ENCODE measurements at places on chromosomes 6 and 20.

DNA sequence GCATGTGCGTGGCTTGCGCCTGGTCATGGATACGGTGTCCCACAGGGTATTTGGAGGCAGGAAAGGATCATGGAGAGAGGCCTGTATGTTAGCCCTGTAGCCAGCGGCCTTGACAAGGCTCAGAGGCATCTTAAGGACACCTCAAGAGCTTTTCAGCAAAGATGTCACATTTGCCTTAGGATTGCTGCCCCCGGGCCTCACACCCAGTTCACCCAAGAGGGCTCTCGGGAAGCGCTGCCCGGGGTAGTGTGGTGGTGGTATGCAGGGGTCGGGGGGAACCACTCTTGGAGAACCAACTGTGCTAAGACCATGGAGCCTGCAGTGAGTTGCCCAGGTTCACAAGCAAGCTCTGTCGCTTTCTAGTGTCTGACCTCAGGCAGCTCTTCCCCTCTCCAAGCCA lies 36.9 kb upstream of the VSTM2L start:
- H3K27ac ChIP-seq, result no peak overlapping the region
- no peak overlapping the region for H3K4me3 ChIP-seq
- H3K27me3 ChIP-seq, result no peaks in the 10 kb centered on the region

- H3K27me3 ChIP-seq, result no peaks in the 10 kb centered on the region
- DNase-seq, result no peak
- no peak overlapping the region for H3K4me3 ChIP-seq
- H3K36me3 ChIP-seq, result no peaks in the 10 kb centered on the region
Measured at GRCh38 chr20:59663513-59664060, 59.2 kb downstream of the PHACTR3 start.

DNA sequence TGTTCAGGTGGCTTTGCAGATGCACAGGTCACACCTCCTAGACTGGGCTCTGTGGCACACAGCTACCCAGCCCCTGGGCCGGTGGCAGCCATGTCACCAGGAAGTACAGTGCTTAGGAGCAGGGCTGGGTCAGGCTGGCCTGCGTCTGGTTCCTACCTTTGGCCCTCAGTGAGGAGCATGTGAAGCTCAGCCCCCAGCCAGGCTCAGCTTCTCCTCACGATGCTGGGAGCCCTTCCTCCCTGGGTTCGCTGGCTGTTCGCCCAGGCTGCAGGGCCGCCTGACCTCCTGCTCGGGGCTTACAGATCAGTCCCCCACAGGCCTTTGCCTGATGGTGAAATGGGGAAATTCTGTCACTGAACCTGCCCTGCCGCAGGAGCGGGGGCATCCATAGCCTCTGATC lies 23.1 kb downstream of the SPATA2 start:
- peaks cover 22% of the 10 kb centered on the region for H3K36me3 ChIP-seq
- H3K4me3 ChIP-seq, result no peak overlapping the region
- no peak for DNase-seq
- no peaks in the 10 kb centered on the region for H3K27me3 ChIP-seq
- no peak overlapping the region for H3K27ac ChIP-seq
- H3K4me1 ChIP-seq, result peaks cover 18% of the 10 kb centered on the region

- H3K4me3 ChIP-seq, result no peak overlapping the region
- H3K4me1 ChIP-seq, result no peaks in the 10 kb centered on the region
- DNase-seq, result no peak
- no peak overlapping the region for H3K27ac ChIP-seq
- H3K36me3 ChIP-seq, result no peaks in the 10 kb centered on the region
- no peaks in the 10 kb centered on the region for H3K27me3 ChIP-seq
Measured at GRCh38 chr6:106380407-106380806, 19.9 kb downstream of the CRYBG1 start.

DNA sequence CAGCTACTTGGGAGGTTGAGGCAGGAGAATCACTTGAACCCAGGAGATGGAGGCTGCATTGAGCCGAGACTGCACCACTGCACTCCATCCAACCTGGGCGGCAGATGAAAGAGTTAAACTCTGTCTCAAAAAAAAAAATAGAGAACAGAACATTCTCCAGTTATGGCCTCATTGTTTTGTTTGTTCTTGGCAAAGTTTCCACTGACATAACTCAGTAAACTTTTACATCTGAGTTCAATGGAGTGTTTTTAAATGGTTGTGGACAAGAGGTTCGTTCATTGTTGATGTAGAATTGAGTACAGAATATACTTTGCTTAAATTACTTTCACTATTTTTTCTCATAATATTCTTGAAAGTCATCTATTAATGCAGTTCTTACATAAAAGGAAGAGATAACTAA lies 42.2 kb upstream of the IFNGR1 start:
- no peak for DNase-seq
- H3K4me3 ChIP-seq, result no peak overlapping the region
- no peaks in the 10 kb centered on the region for H3K36me3 ChIP-seq
- no peaks in the 10 kb centered on the region for H3K27me3 ChIP-seq

DNA sequence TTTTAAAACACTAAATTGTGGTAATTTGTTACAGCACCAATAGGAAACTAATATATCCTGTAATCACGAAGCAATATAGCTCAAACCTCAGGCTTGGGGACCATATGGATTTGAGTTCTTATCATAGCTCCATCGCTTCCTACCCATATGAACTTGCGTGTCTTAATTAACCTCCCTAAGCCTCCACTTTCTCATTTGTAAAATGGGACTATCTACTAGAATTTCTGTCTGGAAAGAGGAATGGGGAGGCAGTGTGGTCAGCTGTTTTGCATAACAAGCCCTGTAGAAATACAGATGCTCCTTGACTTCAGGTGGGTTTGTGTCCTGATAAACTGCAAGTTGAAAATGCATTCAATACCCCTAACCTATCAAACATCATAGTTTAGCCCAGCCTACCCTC lies 17.1 kb downstream of the HLA-DOB start:
- H3K4me1 ChIP-seq, result peaks cover 12% of the 10 kb centered on the region
- H3K36me3 ChIP-seq, result no peaks in the 10 kb centered on the region
- DNase-seq, result no peak
- H3K4me3 ChIP-seq, result no peak overlapping the region
- no peak overlapping the region for H3K27ac ChIP-seq
- H3K27me3 ChIP-seq, result peaks cover 9% of the 10 kb centered on the region

All from natural killer cell (primary cell).